Activated CD4-positive, alpha-beta T cell treated with anti-CD3 and anti-CD28 coated beads, Interleukin-2, amount 50 U/mL, for 48 hours (primary cell): ENCODE measurements at places on chromosomes 4 and X.

DNA sequence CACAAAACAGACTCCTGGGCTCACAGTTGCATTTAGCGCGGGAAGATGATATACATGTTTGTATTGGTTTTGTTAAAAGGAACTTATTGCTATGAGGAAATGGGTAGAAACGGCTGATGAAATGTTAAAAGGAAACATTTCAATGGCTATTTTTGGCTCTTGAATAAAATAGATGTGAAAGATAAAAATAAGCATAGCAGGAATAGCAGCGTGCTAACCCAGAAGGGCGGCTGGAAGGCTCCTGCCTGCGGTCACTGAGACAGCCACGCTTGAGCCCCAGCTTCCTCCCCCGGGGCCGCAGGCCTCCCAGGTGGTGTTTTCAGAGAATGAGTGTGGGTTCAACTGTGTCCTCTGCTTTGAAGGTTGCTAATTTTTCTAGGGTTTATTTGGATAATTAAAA lies 35.0 kb upstream of the CLCN4 start:
- DNase-seq, result no peak

DNA sequence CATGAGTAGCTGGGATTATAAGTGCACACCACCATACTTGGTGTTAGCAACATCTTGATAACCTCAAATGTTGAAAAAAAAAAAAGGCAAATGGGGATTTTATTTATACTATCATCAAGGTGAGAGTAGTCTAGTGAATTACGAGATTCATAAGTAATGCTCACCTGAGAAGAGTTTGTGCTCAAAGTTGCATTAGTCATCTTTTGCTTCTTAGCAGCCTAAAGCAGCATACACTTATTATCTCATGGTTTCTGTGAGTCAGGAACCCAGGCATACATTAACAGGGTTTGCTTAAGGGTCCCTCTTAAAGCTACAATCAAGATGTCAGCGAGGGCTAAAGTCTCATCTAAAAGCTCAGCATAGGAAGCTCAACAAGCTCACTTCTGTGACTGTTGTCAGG lies 8.2 kb upstream of the EXOSC9 start:
- DNase-seq, result no peak

- DNase-seq, result no peak
These were observed 7.9 kb upstream of the CHRDL1 start for GRCh38 chrX:110803506-110803905.

GRCh38 chr4:156596026-156596425 lies 375.6 kb downstream of the PDGFC start:
- DNase-seq, result no peak

- DNase-seq, result no peak
These were observed 76.2 kb upstream of the PLAC1 start for GRCh38 chrX:134734466-134734952.

- no peak for DNase-seq
These were observed 53.8 kb downstream of the APLN start for GRCh38 chrX:129600981-129601424.

- DNase-seq, result no peak
These were observed 18.4 kb downstream of the NOP14 start for GRCh38 chr4:2944586-2945526.

DNA sequence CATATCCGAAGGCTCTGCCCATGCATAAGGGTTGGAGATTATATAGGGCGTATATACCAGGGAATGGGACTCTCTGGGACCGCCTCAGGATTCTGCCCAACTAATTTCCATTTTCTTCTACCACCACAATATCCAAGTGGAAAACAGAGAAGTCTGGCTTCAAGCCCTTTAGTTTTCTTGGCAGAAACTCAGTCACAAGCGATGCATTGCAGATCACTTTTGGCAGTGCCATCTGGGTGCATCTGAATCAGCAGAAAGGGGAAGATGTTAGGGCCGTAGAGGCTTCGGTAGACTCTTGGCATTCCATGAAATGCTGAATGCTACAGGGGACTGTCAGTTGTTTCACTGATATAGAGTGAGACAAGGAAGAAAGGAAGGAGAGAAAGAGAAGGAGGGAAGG lies 94.1 kb upstream of the FAM9B start:
- no peak for DNase-seq
